ENCODE measurements at places on chromosomes 11 and 22.

- DNase-seq, result no peak
Observed at GRCh38 chr11:95853138-95853537, 62.8 kb downstream of the CEP57 start.

DNA sequence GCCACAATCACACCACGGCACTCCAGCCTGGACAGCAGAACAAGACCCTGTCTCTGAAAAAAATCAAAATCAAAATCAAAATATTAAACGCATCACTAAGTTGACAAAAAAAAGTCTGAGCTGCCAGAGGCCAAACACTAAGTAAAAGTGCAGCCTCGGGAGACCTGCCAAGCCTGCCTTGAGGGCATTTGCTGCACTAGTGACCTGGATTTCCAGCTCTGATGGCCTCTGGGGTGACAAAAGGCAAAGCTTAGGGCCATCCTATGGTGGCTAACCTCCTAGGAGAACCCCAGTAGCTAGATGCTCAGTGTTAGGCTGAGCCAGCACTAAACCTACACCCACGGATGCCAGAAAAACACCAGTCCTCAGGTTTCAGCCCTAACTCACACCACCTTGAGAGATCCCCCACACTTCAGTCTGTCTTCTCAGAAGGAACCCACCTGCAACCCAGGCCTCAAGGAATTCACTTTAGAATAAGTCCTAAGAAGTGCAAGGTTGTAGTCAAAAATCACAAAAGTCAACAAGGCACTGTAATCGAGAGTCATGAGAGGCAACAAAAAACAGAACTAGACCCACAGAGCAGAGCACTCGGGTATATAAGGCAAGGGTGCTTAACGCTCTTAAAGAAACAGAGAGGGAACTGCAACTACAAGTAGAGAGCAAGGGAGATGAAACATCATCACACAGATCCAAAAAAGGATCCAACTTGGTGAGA lies 28.6 kb downstream of the GNB1L start:
- no peak for DNase-seq

DNA sequence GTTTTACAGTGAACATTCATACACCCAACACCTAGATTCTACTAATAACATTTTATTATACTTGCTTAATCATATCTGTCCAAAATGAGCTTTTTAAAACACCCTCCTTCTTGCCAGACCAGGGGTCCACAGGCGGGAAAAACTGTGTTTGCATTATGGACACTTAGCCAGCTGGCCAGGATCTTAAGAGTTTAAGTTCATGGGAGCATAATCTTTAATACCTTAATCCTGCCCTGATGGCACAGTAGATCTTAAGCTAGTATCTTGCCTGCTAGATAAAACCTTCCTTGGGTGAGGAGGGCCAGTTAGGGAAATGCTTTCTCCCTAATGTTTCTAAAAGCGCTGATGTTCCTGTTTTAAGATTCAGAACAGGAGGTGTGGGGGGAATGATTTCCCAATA lies 13.1 kb upstream of the CCDC134 start:
- DNase-seq, result no peak

- DNase-seq, result no peak
Observed at GRCh38 chr11:39365809-39366436, 2093.5 kb downstream of the LRRC4C start.

- DNase-seq, result no peak
Observed at GRCh38 chr11:91433284-91434010, 791.2 kb upstream of the FAT3 start.

GRCh38 chr11:33855500-33855899 lies 36.4 kb downstream of the LMO2 start:
- DNase-seq, result no peak

DNA sequence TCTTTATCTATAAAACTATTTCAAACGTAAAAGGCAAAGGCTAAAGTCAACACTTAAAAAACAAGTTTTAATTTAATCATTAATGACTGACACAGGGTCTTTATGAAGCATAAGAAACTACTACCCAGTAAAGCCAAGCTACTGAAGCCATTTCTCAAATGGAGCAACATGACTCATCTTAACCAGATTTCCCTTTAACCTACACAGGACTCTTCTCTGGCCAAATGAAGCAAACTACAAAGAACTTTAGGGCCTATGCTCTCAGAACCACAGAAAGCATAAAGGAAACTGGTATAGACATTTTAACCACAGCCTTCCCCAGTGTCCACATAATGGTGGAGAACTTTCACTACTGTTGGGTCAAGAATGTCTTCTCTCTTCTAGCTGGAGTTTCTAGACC lies 34.7 kb downstream of the ALG9 start:
- no peak for DNase-seq

DNA sequence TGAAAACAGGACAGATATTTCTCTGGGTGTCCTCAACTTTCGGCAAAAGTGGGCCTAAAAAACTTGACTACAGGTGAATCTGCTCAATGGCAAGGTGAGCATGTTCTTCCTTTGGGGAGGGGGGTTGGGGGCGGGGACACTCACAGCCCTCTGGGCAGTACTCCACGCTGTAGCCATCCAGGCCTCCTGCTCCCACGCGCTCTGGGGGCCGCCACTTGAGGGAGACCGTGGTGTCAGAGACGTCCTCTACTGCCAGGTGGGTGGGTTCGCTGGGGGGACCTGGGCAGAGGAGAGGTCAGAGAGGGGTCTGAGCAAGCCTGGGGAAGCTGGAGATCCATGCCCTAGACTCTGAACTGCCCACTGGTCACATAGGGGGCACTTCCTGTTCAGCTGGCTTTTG lies 16.8 kb downstream of the MYBPC3 start:
- no peak for DNase-seq

DNA sequence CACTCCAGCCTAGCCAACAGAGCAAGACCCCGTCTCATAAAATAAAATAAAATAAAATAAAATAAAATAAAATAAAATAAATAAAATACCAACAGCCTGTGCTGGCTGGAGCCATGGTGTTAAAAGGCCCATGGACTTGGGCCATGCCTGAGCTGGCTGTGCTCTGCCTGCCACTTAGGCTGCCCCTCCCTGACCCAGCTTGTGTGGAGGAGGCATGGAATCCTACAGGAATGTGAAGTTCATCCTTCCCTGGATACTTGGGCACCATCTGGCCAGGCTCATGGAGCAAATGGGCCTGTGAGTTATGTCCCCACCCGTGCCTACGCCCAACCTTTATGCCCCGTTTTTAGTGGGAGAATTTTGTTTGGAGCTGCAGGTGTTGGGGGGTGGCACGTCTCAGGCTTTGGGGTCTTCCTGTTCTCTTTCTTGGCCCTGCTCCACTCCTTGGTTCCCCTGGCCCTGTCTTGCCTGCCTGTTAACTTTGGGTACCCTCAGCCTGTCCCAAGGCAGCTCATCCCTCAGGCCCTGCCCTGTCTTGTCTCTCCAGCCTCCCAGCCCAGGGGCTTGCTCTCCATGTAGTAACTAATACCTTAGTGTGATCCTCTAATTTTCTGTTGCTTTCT lies 51.3 kb downstream of the BCR start:
- DNase-seq, result no peak

- no peak for DNase-seq
Observed at GRCh38 chr11:18853086-18853720, 61.6 kb upstream of the PTPN5 start.

Data from midbrain (tissue), 1 donor.